Hematopoietic multipotent progenitor cell treated with erythropoietin and hydrocortisone succinate and interleukin-3 and kit ligand, for 17 days (in vitro differentiated cells): ENCODE measurements at places on chromosomes 4 and X.
A peak's percentile ranks its signal among the peaks of the same experiment; 100 is the strongest.

DNA sequence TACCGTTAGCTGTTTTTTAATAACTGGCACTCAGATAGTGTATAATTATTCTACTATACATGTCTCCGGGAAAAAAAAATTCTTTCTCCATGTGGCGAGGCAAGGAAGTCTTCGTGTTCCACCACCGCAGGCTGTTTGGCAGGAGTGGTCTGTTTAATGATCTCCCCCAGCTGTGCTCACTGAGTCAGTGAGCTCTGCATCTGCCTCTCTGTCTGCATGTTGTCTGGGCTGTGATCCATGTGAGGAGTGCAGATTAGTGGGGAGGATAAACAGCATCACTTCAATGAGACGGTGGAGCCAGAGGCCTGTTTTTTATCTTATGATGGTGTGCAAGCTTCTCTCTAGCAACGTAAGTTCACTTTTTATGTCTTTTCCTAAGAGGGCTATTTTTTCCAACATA, 69.8 kb downstream of the RPS3A start:
- no peak for DNase-seq

DNA sequence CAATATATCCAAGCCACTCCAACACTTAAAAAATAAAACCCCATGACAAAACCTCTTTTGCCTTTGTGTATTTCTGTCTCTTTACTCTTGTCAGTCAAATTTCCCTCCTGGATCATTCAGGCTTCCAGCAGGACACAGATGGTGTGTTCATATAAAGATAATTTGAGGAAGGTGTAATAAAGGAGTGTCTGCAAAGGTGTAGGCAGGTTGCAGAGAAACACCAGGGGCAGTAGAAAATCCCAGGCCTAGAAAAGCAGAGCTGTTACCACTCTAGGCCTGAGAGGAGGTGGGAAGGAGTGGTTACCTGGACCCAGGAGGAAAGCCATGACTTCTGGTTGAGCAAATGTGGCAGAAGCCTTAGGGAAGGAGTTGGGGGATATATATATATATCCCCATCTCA, 28.8 kb downstream of the CHRNA9 start:
- no peak for DNase-seq

- no peak for DNase-seq
These were observed 71.3 kb upstream of the ACSL1 start for GRCh38 chr4:184896868-184897715.

GRCh38 chrX:135112096-135112729, 8.1 kb downstream of the ETDB start:
- peak; percentile 14 for DNase-seq
